ENCODE measurements at places on chromosomes 1 and 21.

GRCh38 chr1:230349020-230349393 is 77.1 kb downstream of the PGBD5 start:
- DNase-seq: no peak

DNA sequence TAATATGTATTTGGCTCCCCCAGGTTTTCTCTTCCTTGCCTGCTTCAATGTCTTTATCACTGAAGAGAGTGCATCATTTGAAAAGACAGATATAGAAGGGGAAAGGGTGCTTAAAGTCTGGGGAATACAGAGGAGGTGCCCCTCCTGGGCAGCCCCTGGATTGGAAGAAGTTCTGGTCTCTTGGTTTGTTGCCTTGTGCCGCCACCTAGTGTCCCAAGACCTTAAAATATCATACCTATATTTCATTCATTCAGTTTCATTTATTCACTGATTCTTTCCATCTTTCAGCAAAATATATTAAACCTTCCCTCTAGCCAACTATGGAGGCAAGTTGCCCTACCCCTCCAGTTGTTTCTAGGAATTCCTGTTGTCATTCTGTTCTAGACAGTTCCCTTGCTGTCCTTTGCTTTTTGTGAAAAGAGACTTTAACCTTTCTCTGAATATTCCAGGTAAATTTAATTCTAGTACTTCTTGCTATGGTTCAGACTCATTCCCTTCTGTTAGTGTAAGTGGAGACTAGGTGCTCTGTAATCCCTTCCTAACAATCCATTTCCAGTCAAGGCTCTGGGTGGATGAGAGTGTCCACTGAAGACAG is 56.1 kb downstream of the MEF2D start:
- DNase-seq: peak; percentile 52

- no peak for DNase-seq
Observed at GRCh38 chr1:88074661-88075060, 609.4 kb upstream of the PKN2 start.

- no peak for DNase-seq
Observed at GRCh38 chr1:228865627-228866330, 130.5 kb downstream of the RHOU start.

DNA sequence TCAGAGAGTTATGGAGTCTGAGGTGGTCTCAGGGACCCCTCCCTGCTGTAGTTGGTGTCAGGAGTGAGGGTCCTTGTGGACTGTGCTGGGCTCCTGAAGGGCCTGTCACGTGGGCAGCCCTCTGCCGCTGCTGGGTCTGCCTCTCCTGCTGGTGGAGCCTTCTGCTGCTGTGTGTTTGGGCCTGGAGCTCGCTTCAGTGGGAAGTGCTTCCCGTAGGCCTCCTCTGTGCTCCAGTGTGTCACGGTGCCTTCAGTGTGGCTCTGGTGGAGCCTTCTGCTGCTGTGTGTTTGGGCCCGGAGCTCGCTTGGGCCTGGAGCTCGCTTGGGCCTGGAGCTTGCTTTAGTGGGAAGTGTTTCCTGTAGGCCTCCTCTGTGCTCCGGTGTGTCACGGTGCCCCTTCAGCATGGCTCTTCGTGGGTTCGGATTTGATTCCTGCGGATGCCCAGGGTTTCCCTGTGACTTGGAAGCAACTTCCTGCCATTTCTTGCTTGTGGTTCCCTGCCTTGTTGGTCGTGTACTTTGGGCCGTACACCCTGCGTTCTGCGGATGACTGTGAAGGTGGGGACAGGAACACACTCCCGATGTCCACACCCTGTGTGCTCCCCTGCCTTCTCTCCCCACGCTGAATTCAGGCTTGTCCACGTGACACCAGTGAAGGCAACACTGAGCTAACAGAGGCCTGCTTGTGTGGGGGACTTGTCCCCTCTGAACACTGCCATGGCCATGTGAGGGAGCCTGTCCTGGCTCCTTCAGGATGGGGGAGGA is 19.5 kb downstream of the C1orf174 start:
- DNase-seq: no peak

DNA sequence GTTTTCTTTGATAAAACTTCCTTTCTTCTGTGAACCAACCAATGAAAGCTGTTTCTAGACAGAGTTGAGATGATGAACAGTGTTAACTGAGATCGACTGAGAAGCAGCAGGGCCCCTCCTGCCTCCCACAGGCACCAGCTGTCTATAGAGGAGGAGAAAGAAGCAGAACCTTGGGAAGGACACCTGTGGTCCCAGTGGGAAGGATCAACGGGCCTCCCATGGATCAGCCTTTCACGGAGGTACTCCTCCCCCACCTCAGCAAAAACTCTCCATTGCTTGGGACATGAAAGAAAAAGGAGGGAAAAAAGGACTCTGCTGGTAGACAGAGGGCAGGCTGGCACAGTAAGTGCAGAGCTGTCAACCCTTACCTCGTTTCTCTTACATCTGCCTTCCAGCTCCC is 40.5 kb downstream of the PLPPR5 start:
- no peak for DNase-seq

- DNase-seq: no peak
Observed at GRCh38 chr1:186202271-186202764, 172.7 kb downstream of the TPR start.

DNA sequence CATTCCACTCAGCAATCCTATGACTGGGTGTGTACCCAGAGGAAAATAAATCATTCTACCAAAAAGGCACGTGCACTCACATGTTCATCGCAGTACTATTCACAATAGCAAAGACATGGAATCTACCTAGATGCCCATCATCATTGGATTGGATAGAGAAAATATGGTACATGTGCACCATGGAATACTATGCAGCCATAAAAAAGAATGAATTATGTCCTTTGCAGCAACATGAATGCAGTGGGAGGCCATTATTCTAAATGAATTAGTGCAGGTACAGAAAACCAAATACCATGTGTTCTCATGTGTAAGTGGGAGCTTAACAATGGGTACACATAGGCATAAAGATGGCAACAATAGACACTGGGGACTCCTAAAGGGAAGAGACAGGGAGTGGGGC is 39.9 kb upstream of the SLC35F3 start:
- no peak for DNase-seq

- no peak for DNase-seq
Observed at GRCh38 chr21:45266518-45267389, 20.9 kb downstream of the POFUT2 start.

DNA sequence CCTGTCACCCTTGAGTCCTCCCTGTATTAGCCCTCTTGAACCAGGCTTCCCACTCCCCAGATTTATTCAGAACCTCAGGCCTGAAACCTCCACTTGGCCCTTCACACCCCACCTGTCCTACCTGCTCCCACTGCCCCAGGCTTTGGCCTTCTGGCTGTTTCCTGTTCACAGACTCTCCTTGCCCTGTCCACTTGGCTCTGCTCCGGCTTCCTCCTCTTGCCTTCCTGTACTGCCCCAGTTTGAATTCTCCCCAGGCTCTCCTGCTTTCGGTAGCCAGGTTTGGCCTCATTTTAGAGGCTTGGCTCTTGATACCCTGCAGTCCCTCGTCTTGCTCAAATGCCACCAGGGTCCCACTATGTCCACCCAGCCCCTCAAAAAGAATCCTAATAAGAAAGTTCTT is 385.2 kb downstream of the KCNH1 start:
- DNase-seq: no peak

- DNase-seq: no peak
Observed at GRCh38 chr1:160363010-160363409, 3.9 kb upstream of the NHLH1 start.

DNA sequence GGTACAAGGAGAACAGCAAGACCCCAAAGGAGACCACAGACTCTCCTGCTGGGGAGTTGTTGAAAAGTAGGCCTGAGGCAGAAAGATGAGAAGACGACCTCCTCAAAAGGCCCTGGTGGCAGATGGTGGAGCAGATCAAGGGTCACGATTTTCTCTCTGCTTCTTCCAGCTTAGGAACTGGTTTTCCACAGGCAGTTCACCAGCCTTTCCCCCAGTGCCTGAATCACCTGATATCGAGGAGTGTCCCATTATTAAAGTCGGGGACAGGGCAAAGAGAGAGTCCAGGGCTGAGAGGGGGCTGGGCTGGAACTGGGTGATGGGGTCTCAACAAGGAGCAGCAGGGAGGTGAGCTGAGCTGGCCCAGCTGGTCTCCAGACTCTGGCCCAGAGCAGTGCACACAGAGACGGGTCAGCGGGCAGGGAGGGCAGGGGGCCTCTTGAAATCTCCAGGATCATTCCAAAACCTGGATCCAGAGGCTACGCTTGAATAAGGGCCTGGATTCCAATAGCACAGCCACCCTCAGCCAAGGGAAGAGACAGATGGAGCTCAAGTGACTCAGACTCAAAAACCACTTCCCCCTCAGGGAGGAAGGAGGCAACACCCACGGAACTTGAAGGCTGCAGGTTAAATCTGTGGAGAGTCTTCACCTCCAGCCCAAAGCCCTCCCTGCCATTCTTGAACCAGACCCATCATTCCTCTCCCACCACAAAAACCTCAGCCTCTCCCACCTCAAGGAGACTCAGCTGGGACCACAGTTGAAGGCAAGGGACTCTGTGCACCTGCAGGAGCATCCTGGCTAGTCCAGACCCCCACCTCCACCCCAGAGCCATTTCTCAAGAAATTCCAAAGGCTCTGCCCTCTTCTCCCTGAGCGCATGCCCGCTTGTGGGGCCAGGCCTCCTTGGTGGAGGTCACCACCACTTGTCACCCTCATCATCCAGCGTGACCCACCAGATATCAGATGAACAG is at the start of gene S100A5:
TSS of gene S100A5 (minus strand) at position 541 of the 968 bp plus-strand sequence. CDS start 743 bp downstream, outside the sequence.
- DNase-seq: peak; percentile 39

DNA sequence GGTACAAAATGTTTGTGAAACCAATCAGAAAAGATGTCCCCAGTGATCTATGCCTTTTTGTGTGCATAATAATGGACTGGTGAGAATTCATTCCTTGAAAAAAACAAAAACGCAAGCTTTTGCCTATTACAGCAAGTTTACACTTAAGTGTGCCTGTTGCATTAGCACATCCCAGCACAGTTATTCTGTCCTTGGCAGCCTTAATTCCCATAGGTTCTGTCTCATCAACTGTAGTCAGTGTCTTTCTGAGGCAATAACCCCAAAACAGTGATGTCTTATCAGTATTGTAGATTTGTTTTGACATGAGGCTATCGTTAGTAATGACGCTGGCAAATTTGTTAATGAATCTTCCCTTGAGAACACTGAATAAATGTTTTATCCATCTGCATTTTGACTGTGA is 109.9 kb upstream of the KCTD3 start:
- no peak for DNase-seq

DNA sequence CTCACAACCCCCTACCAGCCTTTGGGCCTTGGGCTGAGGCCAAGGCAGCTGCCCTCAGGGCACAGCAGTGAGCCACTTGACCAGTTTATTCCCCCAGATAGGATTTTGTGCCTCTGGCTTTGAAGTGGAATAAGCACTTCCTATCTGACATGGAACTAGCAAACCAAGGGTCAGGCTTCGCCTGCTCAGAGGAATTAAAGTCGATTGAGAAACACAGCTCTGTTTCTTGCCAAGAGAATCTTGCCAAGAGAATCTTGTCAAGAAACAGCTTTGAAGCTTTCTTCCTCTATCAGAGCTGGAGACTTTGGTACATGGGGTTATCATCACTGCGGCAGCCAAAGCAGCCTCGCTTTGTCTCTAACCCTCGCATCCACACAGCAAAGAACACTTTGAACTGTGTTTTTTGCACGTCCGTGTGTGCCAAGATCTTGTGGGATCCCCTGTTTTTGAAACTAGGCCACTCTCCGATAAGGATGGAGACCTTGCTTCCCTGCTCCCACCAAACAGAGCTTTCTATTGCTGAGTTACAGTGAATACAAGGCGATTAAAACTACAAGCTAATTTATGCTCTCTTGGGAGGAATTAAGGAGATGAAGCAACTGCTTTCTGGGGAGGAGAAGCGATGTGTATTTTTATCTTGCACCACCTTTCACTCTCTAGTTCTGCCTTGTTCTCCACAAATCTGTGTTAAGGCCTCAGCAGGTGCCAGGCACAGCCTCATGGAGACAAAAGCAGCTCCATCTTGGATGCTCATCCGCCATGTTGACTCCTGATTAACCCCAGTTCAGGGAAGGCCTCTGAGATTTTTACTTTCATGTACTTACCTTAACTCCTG is 67.3 kb downstream of the RHOU start:
- no peak for DNase-seq

DNA sequence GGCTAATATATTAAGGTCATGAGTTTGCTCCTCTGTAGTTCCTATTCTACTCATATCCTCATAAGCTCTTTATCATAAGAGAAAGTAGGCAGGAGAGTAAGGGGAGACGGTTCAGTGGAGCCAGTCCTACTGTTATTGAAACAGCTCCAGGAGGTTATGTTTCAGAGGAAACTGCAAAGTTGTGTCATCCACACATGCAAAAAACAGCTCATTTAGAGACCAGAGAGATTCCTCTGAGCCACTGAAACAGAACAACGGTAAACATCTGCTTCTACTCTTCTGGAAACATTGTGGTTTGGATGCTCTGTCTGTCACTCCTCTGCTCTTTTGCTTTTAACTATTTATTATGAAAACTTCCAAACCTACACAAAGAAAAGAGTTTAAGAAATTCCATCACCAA is 66.3 kb upstream of the PPP2R5A start:
- DNase-seq: no peak

DNA sequence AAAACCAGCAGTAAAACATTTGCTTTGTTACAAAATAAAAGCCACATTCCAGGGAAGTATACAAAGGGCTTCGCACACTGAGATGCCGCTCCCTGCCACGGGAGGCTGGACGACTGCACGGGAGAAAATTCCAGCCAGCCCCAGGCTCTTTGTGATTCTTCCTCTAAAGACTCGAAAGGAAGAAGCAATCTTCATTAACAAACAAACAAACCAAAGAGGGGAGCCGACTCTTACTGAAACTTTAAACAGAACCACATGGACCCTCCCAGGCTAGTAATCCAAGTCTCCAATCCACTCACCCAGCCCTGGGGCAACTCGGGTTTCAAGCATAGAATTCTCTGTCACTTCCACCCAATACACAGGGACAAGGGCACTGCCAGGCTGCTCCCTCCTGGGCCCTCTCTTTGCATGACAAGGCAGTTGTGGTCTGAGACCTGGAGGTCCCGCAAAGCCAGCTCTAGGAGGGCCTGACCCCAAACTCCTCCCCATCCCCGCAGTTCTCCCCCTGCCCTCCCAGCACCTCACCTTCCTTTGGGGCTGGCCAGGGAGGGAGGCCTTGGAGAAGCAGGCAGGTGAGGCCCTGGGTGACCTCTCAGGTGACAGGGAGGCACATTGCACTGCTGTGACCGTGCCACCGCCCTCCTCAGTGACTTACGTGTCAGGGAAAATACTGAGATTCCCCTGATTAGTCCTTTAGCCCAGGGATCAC is 26.6 kb upstream of the COL18A1 start:
- no peak for DNase-seq

DNA sequence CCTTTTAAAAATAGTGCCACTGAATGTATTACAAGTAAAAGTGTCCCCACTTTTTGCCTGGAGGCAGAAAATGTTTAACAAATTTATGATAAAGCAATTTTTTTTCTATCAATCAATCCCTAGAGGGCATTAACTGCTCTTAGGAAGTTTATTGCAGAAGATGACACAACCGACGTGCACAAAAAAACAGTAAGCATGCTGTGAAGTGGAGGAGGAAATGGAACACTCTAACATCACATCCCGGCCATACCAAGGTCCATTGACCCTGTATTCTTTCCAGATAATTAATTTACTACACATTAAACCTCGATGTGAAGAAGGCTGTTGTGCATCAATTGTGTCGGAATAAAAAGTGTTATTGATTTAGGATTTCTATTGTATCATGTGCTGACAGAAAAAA is 264.9 kb upstream of the NR5A2 start:
- DNase-seq: no peak

Measured in hematopoietic multipotent progenitor cell treated with erythropoietin and hydrocortisone succinate and interleukin-3 and kit ligand, for 8 days (in vitro differentiated cells).